GM19239 (cell line): ENCODE measurements at places on chromosomes 5 and 9.

DNA sequence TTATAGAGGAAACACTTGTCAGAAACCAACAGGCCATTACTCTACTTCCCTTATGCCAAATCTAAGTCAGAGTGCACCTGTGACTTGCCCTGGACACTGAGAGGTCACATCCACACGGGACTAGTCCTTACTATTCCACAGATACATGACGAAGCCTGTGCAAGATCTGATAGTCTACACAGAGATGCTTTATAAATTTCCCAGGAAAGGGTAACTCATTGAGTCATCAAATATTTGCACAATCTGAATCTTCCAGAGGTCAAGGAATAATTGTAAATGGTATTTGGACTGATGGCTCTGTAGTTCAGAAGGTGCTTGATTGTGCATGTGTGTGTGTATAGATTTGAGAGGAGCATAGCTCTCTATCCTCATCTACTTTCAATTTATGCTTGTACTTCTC lies 55.2 kb upstream of the JAK2 start:
- DNase-seq, result no peak

DNA sequence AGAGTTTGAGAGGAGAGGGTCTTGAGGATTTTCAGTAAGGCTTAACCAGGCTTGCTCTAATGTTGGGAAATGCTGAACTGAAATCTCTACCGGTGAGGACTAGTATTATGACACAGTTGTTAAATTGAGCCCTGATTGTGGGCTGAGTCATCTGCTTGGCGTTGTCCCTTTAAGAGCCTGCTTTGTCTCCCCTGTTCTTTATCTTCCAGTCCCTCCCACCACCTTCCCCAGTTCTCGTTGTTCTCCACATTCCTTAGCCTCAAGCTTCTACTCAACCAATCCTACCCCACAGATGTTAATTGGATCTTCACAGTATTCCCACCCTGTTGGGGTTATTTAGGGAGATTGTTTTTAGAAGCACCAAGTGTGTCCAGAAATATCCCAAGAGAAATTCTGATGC lies 57.6 kb downstream of the ANKRD55 start:
- DNase-seq, result no peak

DNA sequence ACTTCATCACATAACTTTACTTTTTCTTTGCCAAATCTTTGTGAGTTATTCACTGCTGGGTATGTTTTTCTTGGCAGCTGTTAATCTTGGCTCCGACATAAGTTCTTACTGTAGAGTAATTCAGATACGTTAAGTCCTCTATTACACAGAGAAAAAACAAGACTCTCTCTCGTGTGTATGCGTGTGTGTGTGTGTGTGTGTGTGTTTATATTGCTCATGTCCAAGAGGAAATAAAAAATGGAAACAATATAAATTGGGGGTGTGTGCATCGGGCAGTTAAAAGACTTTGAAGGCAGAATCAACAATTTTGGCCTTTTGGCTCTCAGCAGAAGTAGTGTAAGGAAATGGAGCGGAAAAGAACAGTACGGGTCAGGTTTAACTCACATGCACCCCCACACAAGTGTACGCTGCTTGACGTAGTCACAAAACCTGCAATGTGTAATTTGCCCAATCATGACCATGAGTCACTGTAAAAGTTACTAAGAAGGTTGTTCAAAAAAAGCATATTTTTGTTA lies 67.2 kb upstream of the IFNE start:
- no peak for DNase-seq

DNA sequence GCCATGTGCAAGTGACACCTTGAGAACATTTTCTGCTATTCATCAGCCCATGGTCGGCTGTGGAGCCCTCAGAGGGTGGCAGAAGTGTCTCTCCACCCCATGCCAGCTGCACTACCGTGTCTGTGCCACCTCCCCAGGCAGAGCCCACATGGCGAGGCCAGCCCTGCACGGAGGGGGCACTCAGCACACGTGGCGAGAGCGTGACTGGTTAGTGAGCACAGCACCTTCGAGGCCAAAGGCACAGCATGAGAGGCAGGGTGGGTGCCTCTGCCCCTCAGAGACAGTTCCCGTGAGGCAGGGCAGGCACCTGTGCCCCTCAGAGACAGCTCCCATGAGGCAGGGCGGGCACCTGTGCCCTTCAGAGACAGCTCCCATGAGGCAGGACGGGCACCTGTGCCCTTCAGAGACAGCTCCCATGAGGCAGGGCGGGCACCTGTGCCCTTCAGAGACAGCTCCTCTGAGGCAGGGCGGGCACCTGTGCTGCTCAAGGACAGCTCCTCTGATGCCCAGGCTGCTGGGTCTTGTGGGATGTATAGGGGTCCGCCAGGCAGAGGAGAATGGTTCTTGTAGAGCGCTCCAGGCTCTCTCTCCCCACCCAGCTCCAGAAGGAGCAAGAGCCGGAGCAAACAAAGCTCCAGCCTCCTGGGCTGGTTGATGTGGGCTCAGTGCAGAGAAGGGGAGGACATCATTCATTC lies 179.8 kb upstream of the PPP1R26 start:
- no peak for DNase-seq

GRCh38 chr9:34562135-34562745 lies 27.3 kb downstream of the CNTFR start:
- no peak for DNase-seq

GRCh38 chr5:43415935-43416802 lies 4.0 kb upstream of the CCL28 start:
- DNase-seq, result no peak

DNA sequence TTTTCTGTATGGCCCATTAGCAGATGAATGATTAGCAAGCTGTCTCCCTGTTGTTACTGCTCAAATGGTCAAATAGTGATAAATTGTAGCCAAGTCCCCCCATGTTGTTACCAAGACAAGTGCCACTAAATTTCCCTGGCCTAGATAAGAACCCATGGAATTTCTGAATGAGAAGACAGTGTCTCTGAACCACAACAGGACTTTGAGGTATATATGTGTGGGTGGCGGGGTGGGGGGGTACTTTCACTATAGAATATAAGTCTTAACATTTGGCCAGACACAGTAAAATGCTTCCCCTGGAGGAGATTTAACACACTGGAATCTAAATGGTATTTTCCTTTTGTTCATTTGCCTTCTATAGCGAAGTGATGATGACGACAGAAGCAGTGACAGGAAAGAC lies 28.7 kb downstream of the XPA start:
- no peak for DNase-seq

GRCh38 chr9:68963416-68963815 lies 50.5 kb downstream of the PRKACG start:
- DNase-seq, result no peak

DNA sequence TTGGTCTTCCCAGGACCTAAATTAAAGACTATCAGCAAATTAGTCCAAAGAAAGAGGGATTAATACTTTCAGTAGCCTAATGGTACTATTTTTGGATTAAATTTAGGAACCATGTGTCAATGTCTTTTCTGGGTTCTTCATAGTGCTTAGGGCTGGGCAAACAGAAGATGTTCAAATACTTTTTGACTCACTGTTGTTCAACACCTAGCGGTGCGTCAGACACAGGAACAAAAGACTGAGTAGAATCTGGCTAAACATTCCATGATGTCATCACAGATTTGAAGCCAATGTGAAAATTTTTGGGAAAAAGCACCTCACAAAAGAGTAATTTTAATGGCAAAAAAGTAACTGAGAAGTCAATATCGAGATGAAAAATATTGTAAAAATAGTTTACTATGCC lies 544.4 kb downstream of the EFNA5 start:
- DNase-seq, result no peak

- no peak for DNase-seq
These were observed 100.9 kb upstream of the PTGER4 start for GRCh38 chr5:40578501-40579451.

GRCh38 chr5:95723632-95724369 lies 7.3 kb upstream of the RHOBTB3 start:
- no peak for DNase-seq

DNA sequence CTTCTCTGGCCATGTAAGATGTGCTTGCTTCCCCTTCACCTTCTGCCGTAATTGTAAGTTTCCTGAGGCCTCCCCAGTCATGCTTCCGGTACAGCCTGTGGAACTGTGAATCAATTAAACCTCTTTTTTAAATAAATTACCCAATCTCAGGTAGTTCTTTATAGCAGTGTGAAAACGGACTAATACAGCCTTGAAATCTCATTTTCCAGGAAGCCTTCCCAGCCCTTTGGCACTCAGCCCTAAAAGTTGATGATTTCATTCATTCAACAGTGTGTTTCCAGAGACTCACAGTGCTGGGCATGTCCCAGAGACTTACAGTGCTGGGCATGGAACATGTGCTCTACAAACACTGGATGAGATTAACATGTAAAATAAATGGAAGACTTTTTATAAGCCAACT lies 135.8 kb downstream of the DCP2 start:
- DNase-seq, result no peak

GRCh38 chr9:124869466-124869985 lies 7.6 kb downstream of the ARPC5L start:
- no peak for DNase-seq

DNA sequence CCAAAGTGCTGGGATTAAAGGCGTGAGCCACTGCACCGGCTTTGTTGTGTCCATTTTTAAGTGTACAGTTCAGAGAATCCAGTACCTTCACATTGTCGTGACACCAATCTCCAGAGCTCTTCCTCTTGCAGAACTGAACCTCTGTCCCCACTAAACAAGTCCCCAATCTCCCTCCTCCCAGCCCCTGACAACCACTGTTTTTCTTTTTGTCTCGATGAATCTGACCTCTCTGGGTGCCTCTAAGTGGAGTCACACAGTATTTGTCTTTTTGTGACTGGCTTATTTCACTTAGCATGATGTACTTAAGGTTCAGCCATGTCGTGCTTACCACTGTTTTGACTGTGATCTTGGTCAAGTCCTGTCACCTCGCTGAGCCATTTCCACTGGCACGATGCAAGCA lies 1.6 kb downstream of the WDR38 start:
- DNase-seq, result no peak

DNA sequence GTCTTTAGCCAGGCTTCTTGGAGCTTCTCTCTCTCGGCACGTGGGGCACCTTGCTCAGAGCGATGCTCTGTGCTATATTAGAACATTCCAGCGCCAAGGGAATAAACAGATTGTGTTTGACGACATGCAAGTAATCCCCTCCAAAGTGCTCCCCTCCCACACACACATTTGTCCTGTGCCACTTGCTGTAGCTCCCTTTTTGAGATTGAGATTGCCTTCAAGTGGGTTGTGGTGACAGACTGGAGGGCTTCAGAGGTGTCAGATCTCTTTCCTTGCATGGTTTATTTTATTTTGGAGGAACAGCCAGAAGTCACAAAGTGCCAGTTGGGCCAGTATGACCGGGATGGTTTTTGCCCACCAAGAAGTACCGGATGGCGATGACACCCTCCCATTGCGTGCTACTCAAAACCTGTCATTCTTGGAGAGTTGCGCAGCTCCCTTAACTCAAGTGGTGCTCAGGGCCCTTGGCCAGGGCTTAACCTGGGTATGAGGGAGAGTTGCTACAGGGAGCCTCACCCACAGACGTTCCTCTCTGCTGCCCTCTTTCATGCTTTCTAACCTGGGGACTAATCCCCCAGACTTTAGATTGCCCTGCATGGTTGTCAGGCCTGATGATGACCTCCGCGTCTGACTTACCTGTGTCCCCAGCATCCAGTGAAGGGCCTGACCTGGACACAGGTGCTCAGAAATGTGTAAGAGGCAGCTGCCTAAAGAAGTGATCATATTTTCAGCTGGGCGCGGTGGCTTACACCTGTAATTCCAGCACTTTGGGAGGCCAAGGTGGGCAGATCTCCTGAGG lies 18.8 kb upstream of the RPL26L1 start:
- DNase-seq, result no peak

DNA sequence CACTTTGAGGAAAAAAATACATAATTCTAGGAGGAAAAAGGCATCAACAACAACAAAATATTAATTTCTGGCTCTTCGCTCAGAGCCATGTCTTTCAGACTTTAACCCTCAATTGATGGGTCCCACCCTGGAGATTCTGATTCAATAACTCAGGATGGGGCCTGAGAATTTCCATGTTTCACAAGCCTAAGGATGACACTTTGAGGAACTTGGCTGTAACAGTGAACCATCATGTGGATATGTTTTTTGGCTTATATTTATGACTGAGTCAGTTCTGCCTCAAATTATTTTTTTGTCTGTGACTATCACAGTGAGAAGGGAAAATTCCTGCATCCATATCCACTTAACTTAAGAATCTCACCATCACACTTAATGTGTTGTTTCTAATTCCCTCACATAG lies 504.6 kb downstream of the RASEF start:
- DNase-seq, result no peak

GRCh38 chr5:110441035-110441434 lies 285.4 kb downstream of the TMEM232 start:
- no peak for DNase-seq

- no peak for DNase-seq
These were observed 175.4 kb downstream of the SLIT3 start for GRCh38 chr5:169125571-169125970.

DNA sequence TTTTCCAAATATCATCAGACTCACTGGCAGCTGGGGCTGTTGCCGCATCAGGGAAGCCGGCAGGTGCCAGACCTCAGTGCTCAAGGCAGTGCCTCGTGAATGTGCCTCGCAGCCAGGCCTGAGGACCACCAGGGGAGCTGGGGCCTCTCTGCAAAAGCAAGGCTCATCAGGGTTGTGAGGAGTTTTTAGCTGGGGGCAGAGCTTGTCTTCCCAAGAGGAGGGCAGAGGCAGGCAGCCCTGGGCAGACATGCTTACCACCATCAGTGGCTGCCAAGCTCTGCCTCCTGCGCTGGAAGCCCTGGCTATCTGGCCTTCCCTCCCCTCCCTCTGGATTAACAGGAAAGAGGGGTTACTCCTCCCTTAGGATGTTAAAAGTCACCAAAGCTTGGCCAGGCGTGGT lies 8.8 kb upstream of the TBC1D9B start:
- DNase-seq, result no peak

- DNase-seq, result no peak
These were observed 138.8 kb downstream of the DROSHA start for GRCh38 chr5:31393126-31393525.

DNA sequence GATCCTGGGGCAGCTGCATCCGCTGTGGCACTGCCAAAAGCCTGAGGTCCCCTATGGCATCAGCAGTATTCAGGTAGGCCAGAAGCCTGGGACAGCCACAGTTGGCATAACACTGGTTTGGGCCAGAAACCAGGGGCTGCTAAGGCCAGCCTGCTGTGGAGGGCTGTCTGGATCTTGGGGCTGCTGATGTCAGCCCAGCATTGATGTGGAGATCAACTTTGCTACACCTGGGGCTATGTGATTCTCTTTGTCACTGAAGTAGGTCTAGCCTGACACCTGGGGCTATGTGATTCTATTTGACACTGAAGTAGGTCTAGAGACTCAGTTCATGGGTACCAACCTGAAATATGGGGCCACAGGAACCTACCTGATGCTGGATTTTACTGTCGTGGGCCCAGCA lies 411.5 kb downstream of the RASEF start:
- DNase-seq, result no peak

DNA sequence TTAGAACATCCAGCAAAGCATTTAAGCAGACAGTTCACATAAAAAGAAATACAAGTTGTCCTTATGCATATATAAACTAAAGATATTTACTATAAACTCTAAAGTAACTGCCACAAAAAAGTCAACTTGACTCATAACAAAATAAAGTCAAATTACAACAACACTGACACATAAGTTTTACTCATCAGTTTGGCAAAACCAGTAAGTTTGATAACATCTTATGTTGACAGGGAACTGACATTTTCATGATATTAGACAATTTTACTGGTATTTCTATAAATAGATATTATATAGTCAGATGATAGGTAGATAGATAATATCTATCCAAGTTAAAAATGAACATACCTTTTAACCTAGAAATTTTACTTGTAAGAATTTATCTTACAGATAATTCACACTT lies 9.9 kb upstream of the TSLP start:
- DNase-seq, result no peak

- DNase-seq, result no peak
These were observed 42.8 kb upstream of the CDK20 start for GRCh38 chr9:88017096-88017495.

GRCh38 chr5:95284572-95285408 lies at the start of gene MCTP1:
Gene MCTP1, minus strand, starts transcription at chr5:95285094.
- DNase-seq, result no peak
